GM23338 (cell line): ENCODE measurements at places on chromosomes 11 and 22. TPM values are rescaled to one million over a fixed set of nuclear protein-coding genes. Genes with fewer than 3 reads are reported as not detected.

GRCh38 chr11:1303973-1304372, 5.5 kb downstream of the TOLLIP start:
- DNase-seq, result no peak

- no peak for DNase-seq
Measured at GRCh38 chr11:133824593-133824992, 20.7 kb downstream of the SPATA19 start.

- DNase-seq, result peak; percentile 38
Measured at GRCh38 chr11:30451167-30451566, 128.3 kb downstream of the ARL14EP start.

Gene CHID1
- total RNA-seq, result 51.2 and 67.3 TPM in 2 replicates

Gene EMID1
- total RNA-seq, result 13.2 and 13.4 TPM in 2 replicates
